T follicular helper cell (primary cell): ENCODE measurements at places on chromosomes 2 and 18.

DNA sequence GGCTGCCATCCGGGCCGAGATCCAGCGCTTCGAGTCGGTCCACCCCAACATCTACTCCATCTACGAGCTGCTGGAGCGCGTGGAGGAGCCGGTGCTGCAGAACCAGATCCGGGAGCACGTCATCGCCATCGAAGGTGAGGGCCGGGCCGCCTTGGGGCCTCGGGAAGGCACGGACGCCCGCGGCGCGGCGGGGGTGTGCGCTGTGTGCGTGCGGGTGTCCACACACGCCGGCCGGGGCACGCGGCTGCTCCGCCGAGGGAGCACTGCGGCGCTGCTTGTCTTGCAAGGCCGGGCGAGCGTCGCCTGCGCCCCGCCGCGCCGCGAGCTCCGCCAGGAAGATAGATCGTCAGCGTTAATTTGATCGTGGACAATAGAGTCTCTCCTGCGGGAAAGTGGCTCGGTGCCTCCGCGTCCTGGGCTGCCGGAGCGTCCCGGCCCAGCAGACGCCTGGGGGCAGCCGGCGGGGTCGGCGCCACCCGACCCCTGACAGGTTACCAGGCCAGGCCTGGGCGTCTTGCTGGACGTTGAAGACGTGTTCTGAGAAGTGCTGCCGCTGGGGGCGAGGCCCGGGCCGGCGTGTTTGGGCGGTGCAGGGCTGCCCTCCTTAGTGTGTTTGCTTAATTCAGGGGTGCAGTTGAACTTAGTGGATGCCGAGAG is 1.0 kb downstream of the AGAP1 start:
- no peak for DNase-seq

DNA sequence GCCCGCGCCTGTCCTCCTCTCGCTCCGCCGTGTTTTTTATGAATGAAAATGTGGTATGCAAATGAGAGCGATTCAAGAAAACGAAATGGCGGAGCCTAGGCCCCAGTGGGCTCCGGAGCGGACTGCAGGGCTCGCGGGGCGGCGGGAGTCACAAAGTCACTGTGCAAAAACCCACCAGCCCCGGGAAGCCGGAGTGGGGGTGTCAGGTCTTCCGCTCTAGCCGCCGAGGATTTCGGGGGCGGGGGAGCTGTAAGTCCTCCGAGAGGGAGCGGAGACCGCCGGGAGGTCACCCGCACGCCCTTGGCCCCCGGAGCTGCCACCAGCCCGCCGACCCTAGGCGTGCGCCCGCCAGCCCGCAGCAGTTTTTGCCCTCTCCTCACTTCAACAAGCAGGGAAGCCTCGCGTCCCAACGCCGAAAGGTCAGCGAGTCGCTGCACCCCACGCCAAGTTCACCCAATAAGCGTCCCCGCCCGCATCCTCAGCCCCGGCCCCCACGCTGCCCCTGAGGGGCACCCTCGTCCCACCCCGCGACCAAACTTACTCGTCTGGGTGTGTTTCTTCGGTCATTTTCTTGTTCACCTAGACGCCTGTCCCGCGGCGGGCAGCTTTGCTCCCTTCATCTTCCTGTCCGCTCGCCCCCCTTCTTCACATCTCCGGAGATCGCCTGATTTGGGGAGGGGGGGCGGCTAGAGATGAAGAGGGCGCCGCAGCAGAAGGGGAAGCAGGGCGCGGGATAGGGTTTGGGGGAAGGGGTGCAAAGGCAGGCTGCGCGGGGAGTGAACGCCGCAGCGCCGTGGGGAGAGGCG is 775 bp downstream of the SPRED2 start:
- DNase-seq = peak; percentile 24

DNA sequence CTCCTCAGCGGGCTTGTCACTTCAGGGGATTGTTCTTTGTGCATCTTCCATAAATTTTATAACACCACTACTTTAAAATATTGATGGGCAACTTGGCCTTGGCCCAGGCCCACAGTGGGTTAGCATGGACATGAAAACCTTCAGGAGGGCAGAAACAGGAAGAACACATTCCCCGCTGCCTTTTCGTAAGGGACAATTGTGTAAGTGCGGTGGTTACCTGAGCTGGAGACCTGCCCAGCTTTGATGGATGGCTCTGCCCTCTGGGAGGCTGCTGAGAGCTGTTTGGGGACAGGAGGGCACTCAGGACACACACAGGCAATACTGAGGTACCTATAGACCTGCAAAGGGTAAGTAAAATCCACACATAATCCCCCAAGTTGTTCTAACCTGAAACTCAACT is 46.8 kb downstream of the FECH start:
- no peak for DNase-seq

- no peak for DNase-seq
Measured at GRCh38 chr2:199704358-199705238, 146.4 kb downstream of the FTCDNL1 start.

DNA sequence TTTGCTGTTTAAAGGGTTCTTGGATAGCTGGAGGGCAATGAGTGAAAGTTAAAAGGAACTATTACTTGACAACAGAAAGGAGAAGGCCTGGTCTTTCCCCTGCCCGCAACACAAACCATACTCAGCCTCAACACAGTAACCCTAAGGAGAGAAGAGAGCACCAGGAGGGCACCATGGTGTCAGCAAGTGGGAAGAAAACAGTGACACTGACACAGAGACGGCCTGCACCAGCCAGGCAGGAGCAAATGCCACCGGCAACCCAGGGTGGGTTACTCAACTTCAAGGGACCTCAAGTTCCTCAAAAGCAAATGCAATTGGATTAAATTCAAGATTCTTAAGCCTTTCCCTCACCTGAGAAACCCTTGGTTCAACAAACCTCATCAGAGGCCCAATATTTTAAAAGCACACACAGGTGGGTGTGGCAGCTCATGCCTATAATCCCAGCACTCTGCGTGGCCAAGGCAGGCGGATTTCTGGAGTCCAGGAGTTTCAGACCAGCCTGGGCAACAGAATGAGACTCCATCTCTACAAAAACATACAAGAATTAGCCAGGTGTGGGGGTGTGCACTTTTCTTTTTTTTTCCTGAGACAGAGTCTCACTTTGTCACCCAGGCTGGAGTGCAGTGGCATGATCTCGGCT is 52.3 kb downstream of the TFCP2L1 start:
- DNase-seq = no peak

DNA sequence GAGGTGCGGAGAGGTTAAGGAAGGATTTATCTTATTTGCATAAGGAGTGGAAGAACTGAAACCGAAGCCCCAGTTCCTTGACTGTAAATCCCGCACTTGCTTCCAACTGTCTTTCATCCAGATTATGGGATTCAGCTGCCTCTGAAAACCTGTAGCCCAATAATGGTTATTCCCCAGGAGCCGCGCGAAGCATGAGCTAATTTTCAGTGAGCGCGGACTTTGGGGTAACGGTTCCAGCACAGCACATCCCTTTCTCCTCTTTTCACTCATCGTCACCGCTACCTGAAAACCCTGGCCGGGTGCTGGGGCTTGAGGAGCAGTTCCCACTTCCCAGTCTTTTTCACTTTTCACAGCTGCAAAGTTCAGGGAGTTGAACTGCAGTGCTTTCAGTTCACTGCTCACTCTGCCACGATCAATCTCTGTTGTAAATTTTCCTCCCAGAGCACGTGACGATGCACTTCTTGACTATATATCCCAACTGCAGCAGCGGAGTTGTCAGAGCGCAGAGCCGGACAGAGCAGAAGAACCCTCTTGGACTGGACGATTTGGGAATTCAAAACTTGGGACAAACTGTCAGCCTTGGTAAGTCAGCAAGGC is at the start of gene KCNE4:
Gene KCNE4 (plus strand): TSS at position 498 of the 597 bp plus-strand sequence. CDS start 641 bp downstream, outside the sequence.
- DNase-seq = no peak

GRCh38 chr2:16189836-16190160 is 249.4 kb downstream of the MYCN start:
- DNase-seq = no peak

DNA sequence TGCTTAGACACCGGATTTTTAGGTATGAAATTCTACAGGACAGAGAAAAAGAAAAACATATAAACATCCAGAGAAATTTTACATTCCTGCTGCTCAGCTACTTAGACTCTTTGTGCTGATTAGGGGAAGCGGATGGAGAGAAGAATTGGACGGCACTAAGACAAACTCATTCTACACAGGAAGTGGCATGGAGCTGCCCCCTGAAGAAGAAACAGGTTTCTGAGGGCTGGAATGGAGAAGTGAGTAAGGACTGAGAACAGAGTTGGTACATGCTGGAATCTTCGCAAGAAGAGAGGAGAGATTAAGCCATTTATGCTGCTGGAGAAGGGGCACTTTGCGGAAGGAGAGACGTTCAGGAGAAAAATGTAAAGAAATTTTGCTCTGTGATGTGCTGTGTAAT is 253.0 kb upstream of the ERBB4 start:
- DNase-seq = no peak

GRCh38 chr2:183031911-183032794 is 6.1 kb downstream of the NCKAP1 start:
- no peak for DNase-seq

DNA sequence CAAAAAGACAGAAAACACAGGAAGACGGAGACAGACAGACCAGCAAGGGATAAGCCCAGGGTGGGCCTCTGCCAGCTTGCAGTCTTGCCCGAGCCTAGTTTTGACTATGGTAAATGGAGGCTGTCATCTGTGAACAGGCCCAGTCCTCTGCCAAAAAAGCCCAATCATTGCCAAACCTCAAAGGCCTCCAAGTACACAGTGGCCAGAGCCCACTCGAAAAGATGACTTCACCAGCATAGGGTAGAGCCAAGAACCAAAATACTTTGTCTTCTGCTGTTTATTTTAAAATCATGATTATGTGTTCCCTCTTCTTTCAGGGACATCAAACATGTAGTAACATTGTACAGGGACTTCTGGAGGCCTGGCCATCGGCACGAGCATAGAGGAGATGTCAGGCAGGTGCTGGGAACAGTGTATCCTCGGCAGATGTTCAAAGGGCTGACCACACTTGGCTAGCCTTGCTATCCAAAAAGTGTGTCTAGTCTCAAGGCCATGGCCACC is 66.0 kb downstream of the TTC32 start:
- no peak for DNase-seq

DNA sequence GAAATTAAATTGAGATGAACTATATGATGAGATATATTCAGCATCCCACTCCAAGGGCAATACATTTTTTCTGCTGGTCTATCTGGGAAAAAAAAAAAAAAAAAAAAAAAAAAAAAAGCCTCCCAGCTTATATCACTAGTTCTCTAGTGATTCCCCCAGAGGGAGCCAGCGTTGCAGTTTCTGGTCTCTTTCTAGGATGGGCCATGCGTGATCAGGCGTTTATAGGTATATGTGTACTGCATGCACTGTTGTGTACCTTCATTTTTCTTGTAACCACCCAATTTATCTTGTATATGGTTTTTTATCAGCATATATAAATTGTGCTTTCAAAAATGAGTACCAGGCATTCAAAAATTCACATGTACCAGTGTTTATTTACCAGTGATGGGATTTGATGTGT is 35.1 kb downstream of the DCDC2C start:
- no peak for DNase-seq

GRCh38 chr2:219289537-219290361 is 10.6 kb downstream of the DNAJB2 start:
- DNase-seq = no peak

DNA sequence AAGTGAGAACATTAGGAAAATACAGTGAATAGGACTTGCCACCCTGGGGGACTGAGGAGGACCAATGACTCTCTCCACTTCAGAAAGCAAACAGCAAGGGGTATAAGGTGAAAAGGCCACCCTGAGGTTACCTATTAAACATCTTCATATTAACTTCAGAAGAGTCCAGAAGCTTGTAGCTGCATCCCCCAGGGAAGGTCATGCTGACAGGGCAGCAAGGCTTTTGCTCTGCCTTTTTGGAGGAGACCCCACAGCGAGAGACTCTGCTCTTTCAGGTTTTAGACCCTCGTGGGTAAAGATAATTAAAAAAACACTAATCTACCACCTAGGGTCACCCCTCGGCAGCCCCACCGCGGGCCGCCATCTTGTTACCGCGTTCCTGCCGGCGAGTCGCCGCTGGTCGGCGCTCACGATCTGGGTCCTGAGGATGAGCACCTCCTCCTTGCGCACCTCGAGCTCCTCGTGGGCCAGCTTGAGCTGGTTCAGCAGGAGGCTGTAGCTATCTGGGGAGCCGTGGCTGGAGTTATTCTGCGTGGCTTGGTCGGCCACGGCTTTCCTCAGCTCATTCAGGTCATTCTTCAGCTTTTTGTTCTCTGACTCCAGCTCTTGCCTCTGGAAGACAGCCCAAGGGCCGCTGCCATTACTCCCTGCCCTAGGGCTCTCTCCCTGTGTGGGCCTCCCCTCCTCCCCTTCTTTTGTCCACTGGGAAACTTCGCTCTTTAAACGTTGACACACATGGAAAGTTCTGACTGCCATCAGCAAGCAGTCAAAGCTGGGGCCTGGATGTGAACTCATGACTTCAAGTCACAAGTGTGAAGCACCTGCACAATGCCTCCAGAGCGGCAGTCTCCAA is 50.7 kb upstream of the ACAA2 start:
- DNase-seq = no peak

DNA sequence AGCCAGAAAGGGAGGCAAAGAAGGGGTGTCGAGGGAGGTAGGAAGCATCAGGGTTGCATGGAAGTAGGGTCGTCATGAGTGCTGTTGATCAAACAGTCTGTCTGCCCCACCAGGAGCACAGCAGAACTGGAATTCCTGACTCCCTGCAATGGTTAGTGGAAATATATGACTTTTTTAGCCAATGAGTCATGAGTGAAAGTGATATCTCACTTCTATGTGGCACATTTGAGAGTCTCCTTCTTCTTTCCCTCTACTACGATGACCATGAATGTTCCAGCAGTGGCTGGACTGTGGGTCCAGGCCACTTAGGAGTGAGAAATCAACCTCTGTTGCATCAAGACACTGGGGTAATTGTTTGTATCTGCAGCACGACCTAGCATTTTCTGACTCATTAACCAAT is 199.5 kb downstream of the TTC32 start:
- DNase-seq = no peak

GRCh38 chr2:239537633-239538356 is 137.0 kb upstream of the HDAC4 start:
- DNase-seq = no peak

GRCh38 chr2:113068706-113069485 is 1.1 kb downstream of the IL1F10 start:
- DNase-seq = no peak

GRCh38 chr2:239768907-239769553 is 256.1 kb downstream of the NDUFA10 start:
- DNase-seq = no peak

DNA sequence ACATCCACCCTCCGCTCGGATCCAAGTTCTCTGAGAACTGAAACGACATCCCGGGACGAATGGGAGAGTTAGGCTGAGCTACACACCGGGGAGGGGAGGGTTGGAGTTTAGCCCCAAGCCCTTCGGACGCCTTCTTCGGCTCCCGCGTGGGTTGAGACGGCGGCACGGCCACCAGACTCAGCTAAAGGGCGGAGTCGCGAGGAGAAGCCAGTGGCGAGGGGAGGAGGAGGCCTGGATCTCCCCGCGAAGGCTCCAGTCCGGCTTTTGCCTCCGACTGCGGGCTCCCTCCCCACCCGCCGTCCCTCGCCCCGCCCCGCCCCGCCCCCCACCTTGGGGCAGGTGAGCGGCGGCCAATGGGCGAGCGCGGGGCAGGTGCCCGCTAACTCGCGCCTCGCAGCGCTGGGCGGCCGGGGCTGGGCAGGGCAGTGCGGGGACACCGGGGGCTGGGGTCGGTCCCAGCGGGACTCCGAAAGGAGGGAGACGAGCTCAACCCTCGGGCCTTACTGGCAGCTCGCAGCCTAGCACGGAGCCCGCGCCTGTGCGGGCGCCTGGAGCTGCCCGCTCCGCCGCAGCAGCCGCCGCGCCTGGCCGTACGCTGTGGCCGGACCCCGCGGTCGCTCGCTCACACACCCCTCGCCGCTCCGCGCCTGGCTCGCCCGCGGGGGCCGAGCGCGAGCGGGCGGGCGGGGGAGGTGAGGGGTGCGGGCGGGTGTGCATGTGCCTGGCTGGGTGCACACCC is at the start of gene EMX1:
Gene EMX1 (plus strand): TSS at position 382 of the 739 bp plus-strand sequence. CDS start 334 bp downstream, at position 716.
- DNase-seq = peak; percentile 24

- DNase-seq = no peak
Measured at GRCh38 chr2:126790987-126791780, 107.5 kb upstream of the TEX51 start.
